ENCODE measurements at places on chromosomes 7 and 10.

DNA sequence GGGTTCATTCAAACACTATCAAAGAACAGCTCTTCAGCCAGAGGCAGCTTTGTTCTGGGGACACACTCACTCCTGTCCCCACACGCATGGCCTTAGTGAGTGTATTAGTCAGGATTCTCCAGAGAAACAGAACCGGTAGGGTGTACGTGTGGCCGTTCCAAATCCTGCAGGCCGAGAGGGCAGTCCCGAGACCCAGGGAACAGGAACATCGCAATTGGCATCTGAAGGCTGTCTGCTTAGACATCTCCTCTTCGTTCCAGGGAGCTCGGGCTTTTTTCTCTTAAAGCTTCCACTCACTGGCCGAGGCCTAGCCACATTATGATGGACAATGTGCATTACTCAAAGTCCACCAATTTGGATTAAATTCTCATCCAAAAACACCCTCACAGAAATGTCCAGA lies 523.3 kb downstream of the GLRX3 start:
- no peak for DNase-seq
- H3K4me3 ChIP-seq: no peak overlapping the region
- no peak overlapping the region for H3K27ac ChIP-seq
- H3K36me3 ChIP-seq: no peaks in the 10 kb centered on the region
- no peaks in the 10 kb centered on the region for H3K27me3 ChIP-seq

GRCh38 chr10:91137011-91137643 lies 83.3 kb upstream of the PCGF5 start:
- no peaks in the 10 kb centered on the region for H3K36me3 ChIP-seq
- DNase-seq: no peak
- no peaks in the 10 kb centered on the region for H3K27me3 ChIP-seq

- H3K36me3 ChIP-seq: no peaks in the 10 kb centered on the region
- no peaks in the 10 kb centered on the region for H3K27me3 ChIP-seq
- H3K4me3 ChIP-seq: no peak overlapping the region
- no peak overlapping the region for H3K27ac ChIP-seq
- no peak for DNase-seq
- H3K4me1 ChIP-seq: no peaks in the 10 kb centered on the region
These were observed 50.8 kb downstream of the PIK3CG start for GRCh38 chr7:106915873-106916272.

GRCh38 chr7:92461027-92462003 lies 14.0 kb downstream of the GATAD1 start:
- no peak overlapping the region for H3K4me3 ChIP-seq
- peaks cover 7% of the 10 kb centered on the region for H3K36me3 ChIP-seq
- H3K4me1 ChIP-seq: peaks cover 6% of the 10 kb centered on the region
- DNase-seq: peak; percentile 27
- H3K27ac ChIP-seq: no peak overlapping the region

DNA sequence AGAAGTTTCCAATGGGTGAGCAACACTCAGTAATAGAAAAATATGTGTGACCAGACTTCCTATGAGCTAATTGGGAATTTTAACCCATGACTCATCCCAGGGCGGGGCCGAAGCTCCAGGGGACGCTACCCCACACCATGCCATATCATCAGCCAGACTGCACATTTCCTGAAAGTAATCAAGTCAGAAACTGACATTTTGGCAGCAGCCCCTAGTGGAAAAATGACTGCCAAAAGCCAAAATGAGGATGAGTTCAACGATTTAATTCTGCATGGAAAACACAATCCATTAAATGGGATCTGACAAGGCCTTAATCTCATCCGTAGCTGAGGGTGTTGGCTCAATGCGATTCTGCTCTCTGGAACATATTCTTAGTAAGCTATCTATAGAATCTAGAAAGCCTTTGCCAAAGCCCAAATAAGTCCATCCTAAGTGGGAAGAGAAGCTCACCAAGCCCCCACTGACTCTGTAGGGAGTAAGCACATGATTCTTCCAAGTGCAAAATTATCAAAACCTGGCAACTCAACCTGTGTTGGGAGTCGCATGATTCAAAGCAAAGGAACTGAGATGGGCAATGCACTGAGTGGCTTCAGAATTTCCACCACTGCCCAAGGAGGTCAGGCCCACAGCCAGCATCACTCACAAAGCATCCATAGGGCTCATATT lies 93.1 kb upstream of the PDE1C start:
- H3K4me3 ChIP-seq: no peak overlapping the region
- H3K36me3 ChIP-seq: no peaks in the 10 kb centered on the region
- peak; percentile 2 for DNase-seq
- no peak overlapping the region for H3K27ac ChIP-seq
- H3K27me3 ChIP-seq: no peaks in the 10 kb centered on the region
- peaks cover 7% of the 10 kb centered on the region for H3K4me1 ChIP-seq

GRCh38 chr7:18844735-18845134 lies 272.7 kb downstream of the TWIST1 start:
- H3K27ac ChIP-seq: no peak overlapping the region
- H3K4me3 ChIP-seq: no peak overlapping the region
- no peaks in the 10 kb centered on the region for H3K27me3 ChIP-seq

DNA sequence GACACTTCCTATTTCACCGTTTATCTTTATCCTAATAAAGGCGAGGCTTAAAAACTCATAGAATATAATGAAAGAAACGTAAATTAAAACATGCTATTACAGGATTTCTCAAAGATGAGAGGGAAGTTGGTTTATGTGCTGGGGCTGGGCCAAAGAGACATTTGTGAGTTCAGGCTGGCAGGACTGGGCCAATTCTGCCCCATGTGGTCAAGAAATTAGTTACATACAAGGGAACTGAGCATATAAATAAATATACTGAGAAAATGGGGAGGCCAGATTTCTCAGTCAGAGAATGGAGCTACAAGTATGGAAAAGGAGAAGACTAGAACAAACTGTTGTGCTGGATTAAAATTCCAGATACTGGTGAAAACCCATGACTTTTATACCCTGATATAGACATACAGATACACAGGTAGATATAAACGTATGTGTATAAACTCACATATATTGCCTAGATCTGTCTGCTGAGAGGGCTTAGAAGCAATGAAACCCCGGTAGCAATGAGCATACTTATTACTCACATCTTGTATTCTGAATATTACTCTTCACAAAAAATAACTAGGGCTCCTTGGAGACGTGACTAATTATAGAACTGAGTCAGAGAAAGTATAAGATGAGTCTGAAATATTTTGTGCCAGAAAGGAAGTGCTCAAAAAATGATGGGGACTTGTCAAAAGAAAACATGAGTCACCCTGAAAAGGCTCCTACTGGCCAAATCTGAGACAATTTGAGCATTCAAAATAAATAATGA lies 155.7 kb upstream of the FGFR2 start:
- peaks cover 6% of the 10 kb centered on the region for H3K36me3 ChIP-seq
- H3K4me1 ChIP-seq: no peaks in the 10 kb centered on the region
- H3K27me3 ChIP-seq: no peaks in the 10 kb centered on the region
- no peak for DNase-seq
- H3K4me3 ChIP-seq: no peak overlapping the region
- no peak overlapping the region for H3K27ac ChIP-seq

DNA sequence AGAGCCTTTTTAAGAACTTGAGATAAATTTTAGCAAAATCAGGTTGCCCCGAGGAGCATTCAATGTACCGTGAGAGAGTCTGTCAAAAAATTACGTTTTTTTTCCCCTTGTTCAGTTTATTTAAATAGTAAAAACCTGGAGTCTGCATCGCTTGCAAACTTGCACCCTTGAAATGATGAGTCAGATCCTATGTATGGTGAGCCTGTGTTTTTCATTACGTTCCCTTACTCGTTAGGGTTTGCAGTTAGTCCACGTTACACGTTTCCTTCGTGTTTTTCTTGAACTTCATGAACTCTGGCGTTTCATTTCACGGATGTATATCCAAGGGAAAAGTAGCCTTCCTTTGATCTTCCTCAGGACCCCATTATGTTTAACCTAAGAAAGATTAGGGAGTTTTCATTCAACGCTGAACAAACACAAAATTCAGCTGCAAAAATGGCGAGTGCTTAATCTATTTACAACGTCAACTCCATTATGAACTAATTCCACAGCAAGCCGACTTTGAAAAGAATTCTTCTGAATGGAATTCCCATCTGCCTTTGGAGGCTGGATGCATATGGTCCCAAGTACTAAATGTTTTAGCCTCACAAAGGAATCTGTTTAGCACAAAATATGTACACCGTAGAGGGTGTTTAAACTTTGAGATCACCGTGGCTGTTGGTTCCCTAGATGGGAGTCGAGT lies 182.4 kb downstream of the MYOF start:
- H3K4me1 ChIP-seq: peaks cover 4% of the 10 kb centered on the region
- no peak overlapping the region for H3K4me3 ChIP-seq
- H3K27me3 ChIP-seq: no peaks in the 10 kb centered on the region
- H3K36me3 ChIP-seq: no peaks in the 10 kb centered on the region
- no peak for DNase-seq
- H3K27ac ChIP-seq: no peak overlapping the region

DNA sequence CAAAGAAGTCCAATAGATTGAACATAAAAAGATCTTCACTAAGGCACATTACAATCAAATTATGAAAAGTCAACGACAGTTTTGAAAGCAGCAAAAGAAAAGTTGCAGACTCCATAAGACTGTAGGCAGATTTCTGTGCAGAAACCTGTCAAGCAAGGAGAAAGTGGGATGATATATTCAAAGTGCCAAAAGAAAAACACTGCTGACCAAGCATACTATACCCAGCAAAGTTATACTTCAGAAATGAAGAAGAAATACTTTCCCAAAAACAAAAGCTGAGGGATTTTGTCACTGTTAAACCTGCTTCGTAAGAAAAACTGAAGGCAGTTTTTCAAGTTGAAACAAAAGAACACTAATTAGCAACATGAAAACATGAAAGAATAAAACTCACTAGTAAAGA lies 145.5 kb downstream of the ZEB1 start:
- H3K27me3 ChIP-seq: no peaks in the 10 kb centered on the region
- no peaks in the 10 kb centered on the region for H3K4me1 ChIP-seq
- no peak overlapping the region for H3K27ac ChIP-seq
- no peaks in the 10 kb centered on the region for H3K36me3 ChIP-seq

DNA sequence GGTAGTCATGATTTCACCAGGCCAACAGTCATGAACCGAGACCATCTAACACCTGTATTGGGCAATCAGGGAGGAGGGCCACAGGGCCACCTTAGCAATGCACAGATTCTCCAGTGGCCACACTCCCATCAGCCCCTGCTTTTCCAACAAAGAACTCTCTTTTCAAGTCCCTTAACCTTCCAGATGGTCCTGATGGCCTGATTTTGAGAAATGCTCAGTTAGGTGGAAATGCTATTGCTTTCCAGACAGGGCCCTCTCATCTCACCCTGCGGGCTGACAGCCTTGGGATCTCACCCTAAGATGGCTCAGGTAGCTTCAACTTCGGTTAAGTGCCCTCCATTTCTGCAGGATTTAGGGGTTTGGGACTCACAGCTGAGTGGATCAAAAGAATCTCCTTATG lies 131.9 kb upstream of the PRR15 start:
- H3K27ac ChIP-seq: no peak overlapping the region
- no peak overlapping the region for H3K4me3 ChIP-seq
- no peaks in the 10 kb centered on the region for H3K4me1 ChIP-seq

GRCh38 chr7:132771301-132771730 lies 195.0 kb upstream of the PLXNA4 start:
- no peaks in the 10 kb centered on the region for H3K27me3 ChIP-seq
- no peak for DNase-seq
- no peak overlapping the region for H3K27ac ChIP-seq
- no peaks in the 10 kb centered on the region for H3K4me1 ChIP-seq
- no peak overlapping the region for H3K4me3 ChIP-seq
- H3K36me3 ChIP-seq: no peaks in the 10 kb centered on the region

- H3K36me3 ChIP-seq: no peaks in the 10 kb centered on the region
- no peaks in the 10 kb centered on the region for H3K4me1 ChIP-seq
These were observed 15.0 kb upstream of the PDLIM1 start for GRCh38 chr10:95305606-95306317.

GRCh38 chr10:35165136-35165535 lies 38.5 kb downstream of the CREM start:
- H3K27ac ChIP-seq: no peak overlapping the region
- H3K4me1 ChIP-seq: no peaks in the 10 kb centered on the region
- no peaks in the 10 kb centered on the region for H3K36me3 ChIP-seq
- H3K27me3 ChIP-seq: no peaks in the 10 kb centered on the region

DNA sequence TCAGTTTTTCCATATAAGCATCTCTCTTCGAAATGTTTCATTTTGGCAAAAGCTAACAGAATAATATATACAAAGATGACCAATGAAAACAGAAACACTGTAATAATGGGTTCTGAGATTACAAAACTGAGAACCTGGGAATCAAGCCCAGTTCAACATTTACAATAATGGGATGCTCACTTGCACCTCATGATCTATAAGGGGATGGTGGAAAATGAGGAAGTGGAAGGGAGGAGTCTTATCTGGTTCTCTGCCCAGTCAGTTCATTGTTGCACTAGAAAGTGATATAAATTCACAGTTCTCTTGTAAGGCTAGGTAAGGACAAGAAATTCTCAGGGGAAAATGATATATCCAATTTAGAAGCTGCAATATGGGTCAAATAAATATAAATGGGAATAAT lies 31.7 kb upstream of the RHOBTB1 start:
- H3K4me1 ChIP-seq: no peaks in the 10 kb centered on the region
- H3K36me3 ChIP-seq: no peaks in the 10 kb centered on the region
- no peak overlapping the region for H3K27ac ChIP-seq

DNA sequence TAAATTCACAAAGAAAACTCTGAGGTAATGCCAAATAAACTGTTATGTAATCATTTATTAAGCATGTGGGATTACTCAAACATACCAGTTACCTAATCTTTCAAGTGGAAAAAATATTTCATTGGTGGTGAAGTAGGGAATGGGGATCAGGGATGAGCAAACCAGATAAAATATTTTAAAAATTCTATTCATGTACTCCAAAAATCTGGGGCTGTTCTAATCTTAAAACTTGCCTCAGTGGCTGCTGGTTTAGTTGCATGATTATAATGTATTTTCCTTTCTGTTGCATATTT lies 19.5 kb downstream of the LMOD2 start:
- H3K4me3 ChIP-seq: no peak overlapping the region
- H3K27me3 ChIP-seq: no peaks in the 10 kb centered on the region
- peak; percentile 66 for DNase-seq
- no peaks in the 10 kb centered on the region for H3K36me3 ChIP-seq
- H3K27ac ChIP-seq: no peak overlapping the region
- peaks cover 3% of the 10 kb centered on the region for H3K4me1 ChIP-seq

DNA sequence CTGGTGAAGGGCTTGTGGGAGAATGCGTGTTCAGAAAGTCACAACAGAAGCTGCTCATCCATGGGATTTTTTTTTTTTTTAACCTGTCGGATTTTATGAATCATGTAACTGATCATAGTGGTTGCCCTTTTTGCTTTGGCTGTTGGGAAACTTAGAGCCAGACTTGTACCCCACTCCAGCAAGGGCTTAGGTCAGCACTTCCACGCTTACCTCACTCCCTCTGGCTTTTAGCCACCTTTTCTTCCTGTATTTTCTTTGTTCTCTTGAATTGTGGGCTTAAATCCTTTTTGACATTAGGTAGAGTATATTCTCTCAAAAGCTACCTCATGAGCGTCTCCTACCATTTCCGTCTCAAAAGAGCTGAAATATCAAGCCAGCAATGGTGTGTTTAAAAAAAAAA lies 113.6 kb upstream of the BTBD16 start:
- no peaks in the 10 kb centered on the region for H3K36me3 ChIP-seq
- no peak for DNase-seq
- no peak overlapping the region for H3K27ac ChIP-seq

- no peak overlapping the region for H3K27ac ChIP-seq
- H3K4me1 ChIP-seq: no peaks in the 10 kb centered on the region
- H3K27me3 ChIP-seq: no peaks in the 10 kb centered on the region
- peaks cover 2% of the 10 kb centered on the region for H3K36me3 ChIP-seq
These were observed 38.6 kb downstream of the SFTPD start for GRCh38 chr10:79910344-79910743.

- H3K27me3 ChIP-seq: no peaks in the 10 kb centered on the region
- H3K4me3 ChIP-seq: no peak overlapping the region
- no peaks in the 10 kb centered on the region for H3K4me1 ChIP-seq
- DNase-seq: no peak
These were observed 135.0 kb downstream of the MBL2 start for GRCh38 chr10:52637592-52637991.

All from trophoblast cell (in vitro differentiated cells and primary cell).